GM12865 (cell line): ENCODE measurements at places on chromosomes 12 and 14.

GRCh38 chr12:101235686-101236085 is 25.6 kb upstream of the SLC5A8 start:
- DNase-seq = no peak

- no peak for DNase-seq
Measured at GRCh38 chr12:89946518-89947135, 238.0 kb upstream of the ATP2B1 start.

DNA sequence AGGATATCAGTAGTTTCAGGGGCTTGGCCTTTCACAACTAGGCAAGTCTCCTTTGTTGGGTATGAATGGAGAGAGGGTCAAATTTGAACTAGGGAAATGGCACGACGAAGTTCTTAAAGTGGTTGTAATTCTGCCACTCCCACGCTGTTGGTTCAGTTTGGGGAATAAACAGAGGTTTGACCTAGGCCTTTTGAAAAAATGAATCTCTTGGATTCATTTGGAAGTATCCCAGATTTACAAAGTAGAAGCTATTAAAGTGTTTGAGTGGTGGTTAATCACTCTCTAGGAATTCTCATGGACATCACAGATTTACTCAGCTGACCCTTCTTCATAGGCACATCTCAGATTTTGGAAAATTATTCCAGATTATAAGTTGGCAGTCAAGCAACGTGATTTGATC is 14.8 kb downstream of the BATF start:
- DNase-seq = no peak

GRCh38 chr14:21476523-21476924 is 235 bp downstream of the RAB2B start:
- DNase-seq = no peak
